ENCODE measurements at places on chromosomes 6 and 20.
A peak's percentile ranks its signal among the peaks of the same experiment; 100 is the strongest.

GRCh38 chr20:40754339-40754943 lies 65.4 kb upstream of the MAFB start:
- no peak for DNase-seq

DNA sequence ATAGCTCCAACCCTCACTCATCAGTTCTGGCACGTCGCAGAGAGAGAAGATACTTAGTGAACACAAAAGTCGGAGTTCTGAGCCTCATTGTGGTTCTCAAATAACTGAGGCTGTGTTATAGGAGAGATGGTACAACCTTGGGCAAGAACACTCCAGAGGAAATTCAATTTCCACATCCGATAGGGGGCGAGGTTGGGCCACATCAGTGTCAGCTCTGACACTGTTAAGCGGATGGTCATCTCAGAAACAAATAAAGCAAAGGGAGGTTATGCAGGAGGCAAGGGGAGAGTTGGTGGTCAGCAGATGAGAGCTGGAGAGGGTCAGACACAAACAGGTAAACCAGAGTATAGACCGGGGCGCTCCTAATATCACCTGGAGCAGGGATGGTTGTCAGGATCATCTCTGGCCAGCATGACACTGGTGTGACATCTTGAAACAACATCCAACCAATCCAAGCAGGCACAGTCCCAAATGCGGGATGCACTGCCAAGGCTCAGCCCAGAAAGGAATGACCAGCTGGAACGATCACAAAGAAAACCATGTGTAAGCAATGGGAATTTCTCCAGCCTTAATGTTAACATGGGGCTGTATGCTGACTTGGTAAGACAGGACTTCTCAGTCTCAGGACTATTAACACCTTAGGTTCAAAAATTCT lies 331.8 kb downstream of the HACE1 start:
- DNase-seq: peak; percentile 29

GRCh38 chr20:38870733-38871559 lies 55.3 kb upstream of the FAM83D start:
- DNase-seq: no peak

- peak; percentile 27 for DNase-seq
Measured at GRCh38 chr6:5782783-5783547, 223.8 kb downstream of the NRN1 start.

GRCh38 chr6:160222491-160222890 lies 36.1 kb downstream of the SLC22A2 start:
- DNase-seq: no peak

DNA sequence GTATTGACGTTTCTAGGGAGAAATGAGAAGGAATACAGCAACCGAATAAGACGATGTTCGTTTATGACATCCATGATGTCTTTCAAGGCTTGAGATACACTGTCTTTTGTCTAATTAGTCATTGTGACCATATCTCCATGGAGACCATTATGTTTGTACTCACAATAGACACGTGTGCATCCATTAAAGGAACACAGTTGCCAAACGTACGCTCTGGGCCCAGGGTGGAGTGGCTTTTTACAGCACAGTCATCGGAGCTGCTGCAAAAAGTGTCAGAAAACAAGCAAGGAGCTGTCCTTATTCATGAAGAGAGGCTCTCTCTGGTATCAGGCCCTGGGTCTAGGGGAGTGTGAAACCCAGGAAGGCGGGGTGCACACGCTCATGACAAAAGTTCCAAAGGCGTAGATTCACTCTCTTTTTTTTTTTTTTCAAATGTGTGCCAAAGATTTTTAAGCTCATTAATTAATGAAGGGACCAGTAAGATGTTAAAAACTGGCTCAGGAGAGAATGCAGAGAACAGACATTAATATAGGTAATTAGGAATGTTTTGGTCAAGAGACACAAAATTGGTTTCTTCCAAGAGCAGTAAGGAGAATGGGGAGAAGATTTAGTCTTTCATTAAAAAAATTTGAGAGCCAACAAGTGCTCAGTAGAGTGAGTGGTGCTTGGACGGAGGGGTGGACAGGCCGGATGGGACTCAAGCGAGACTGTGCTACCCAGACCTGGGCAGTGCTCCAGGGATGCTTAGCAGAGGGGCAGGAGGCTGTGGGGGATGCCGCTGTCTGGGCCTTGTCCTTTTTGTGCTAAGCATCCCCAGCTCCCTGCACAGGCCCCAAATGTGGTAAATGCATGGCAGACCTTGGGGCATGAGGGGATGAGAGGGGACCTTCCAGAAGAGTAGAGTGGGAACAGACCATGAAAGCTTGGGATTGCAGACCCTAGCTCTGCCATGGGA lies 34.9 kb upstream of the GTSF1L start:
- DNase-seq: no peak

DNA sequence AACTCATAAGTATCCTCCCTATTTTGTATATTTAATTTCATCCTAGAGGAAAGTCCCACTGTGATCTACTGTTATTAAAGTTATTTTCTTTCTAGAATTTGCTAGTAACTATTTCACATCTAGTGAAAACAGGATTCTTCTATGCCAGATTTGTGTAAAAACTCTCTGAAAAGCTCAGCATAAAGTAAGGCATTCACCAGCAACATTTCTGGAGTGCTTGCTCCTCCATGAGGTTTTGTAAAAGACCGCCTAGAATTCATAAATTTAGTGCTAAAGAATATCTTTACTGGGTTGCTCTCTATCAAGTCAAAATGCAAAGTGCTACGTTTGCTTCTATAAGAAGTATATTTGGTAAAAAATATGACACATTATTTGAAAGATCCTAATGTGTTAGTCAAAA lies 173.5 kb upstream of the IRAK1BP1 start:
- no peak for DNase-seq

- DNase-seq: no peak
Measured at GRCh38 chr6:36657271-36657670, 21.2 kb upstream of the CDKN1A start.

DNA sequence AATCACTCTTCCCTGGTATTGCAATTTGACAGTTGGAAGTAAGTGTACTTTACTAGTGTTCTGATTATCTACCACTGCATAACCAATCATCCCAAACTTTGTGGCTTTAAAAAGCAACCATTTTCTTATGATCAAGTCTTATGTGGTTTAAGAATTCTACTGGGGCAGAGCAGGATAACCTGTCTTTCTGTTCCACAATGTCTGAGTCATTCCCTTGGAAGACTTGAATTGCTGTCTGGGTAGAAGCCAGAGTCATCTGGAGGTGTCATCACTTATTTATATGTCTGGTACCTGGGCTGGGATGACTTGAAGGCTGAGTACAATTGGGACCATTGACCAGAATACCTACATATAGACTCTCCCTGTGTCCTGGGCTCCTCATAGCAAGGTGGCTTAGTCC lies 644.3 kb downstream of the HDGFL1 start:
- no peak for DNase-seq

GRCh38 chr6:157943249-157943963 lies 38.3 kb upstream of the SYNJ2 start:
- no peak for DNase-seq

GRCh38 chr20:17612287-17612991 lies 42.6 kb downstream of the DSTN start:
- DNase-seq: no peak

- peak; percentile 32 for DNase-seq
Measured at GRCh38 chr20:6863798-6864201, 96.3 kb downstream of the BMP2 start.

DNA sequence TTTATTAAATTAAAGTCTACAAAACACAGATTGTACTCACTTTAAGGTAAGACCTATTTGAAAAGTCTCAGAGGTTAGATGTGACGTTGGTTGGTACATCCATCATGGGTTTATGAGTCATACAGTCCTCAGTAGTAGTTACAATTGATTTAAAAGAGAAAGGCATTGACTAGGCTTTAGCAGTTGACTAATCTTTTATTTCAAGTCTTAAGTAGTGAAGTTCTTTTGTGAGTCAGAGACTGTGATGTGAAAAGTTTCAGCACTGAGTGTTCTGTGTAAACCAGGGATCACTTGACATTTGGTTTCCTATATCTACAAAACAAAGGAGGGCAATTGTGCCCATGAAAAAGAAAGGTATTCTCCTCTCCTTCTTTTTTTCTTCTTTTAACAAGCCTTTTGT lies 221.3 kb downstream of the GRIK2 start:
- DNase-seq: no peak

- DNase-seq: no peak
Measured at GRCh38 chr6:11366934-11367637, 134.6 kb upstream of the NEDD9 start.
